WERI-Rb-1 (cell line): ENCODE measurements at places on chromosomes 4 and X.

- DNase-seq, result peak; percentile 15
Observed at GRCh38 chr4:64144994-64145393, 264.3 kb downstream of the TECRL start.

DNA sequence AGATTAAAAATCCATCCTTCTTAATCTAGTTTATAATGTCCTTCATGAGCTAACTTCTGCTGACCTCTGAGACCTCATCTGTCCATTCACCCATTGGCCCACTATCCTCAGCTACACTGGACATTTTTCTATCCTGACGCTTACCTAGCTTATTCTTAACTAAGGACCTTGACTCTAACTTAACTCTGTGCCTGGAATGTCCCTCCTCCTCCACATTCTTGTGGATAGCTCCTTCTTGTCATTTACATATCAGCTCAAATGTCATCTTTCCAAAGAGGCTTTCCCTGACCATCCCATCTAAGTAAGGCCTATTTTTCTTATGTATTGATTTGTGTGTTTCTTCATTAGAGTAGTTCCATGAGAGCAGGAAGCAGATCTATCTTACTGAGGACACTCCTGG lies 54.7 kb downstream of the ATXN3L start:
- DNase-seq, result no peak

DNA sequence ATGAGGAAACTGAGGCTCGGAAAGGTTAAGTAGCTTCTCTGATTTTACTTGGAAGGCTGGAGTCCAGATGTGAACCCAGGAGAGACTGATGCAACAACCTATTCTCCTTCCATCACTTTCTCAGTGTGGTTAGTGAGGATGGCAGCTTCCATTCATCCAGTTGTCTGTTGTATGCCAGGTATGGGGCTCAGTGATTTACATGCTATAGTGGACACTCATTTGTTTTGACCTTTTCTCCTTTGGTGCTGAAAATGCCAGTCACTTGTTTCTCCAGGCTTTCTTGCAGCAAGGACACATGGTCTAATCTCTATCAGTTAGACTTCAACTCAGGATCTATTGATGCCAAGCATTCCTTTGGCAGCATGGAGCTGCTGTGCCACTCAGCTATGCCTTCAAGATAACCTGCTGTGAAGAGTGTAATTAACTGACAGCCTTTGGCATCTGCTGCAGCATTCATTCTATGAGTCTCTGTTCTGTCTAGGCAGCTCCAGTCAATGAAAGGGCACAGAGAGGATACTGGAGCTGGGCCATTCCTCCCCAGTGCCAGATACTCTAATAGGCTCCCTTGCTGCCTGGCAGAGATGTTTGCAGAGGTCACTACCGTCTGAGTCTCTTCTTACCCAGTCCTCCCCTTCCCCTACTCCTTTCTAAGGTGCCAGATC lies 11.0 kb upstream of the CWH43 start:
- DNase-seq, result no peak

- no peak for DNase-seq
Observed at GRCh38 chr4:40992472-40993295, 221.7 kb downstream of the APBB2 start.

DNA sequence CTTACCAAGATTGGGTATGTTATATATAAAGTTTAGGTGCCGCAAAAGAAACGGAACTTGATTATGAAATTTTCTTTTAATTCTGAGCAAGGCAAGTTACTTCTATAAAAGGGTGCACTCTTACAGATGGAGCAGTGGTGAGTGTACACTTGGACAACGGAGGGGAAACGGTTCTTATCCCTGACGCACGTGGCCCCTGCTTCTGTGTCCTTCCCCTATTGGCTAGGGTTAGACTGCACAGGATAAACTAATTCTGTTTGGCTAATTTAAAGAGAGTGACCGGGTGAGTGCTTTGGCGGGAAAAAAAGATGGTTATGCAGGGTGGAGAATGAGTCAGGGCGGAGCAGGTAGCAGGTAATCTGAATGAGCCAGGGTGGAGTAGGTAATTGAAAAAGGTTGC lies 149.5 kb downstream of the GC start:
- no peak for DNase-seq

GRCh38 chr4:159446266-159446976 lies 343.5 kb downstream of the RAPGEF2 start:
- peak; percentile 66 for DNase-seq

DNA sequence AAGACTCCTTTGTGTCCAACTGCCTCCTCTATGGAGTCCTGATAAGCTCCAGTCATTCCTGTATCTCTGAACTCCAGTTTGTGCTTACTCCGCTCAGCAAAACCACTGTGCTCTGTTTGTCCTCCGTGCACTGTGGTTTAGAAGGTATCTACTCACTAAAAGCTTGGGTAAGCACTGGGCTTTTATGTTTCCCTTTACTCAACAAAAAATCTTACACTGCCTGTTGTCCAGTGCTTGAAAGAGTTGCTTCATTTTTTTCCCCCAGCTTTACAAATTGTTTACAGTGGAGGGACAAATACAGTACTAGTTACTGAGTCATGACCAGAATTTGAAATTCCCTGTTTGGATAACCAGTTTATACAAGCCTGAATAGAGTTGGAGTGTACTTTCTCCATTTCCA lies 545.3 kb upstream of the FAT1 start:
- DNase-seq, result no peak

DNA sequence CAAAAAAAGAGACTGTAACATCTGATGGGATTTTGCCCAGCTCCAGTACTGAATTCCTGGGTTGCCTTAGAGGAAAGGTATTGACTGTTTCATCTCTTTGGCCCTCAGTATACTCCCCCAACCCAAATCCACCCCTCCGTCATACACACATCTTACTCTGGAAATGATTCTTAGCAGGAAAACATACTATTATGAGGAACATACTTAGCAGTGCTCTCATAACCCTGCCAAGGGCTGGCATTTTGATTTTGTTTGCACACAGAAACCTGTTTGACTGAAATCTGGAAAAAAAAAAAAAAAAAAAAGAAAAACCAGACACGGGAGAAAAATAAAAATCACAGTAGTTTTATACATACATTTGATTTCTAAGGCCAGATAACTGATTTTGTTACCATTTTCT lies 19.4 kb upstream of the AR start:
- no peak for DNase-seq

DNA sequence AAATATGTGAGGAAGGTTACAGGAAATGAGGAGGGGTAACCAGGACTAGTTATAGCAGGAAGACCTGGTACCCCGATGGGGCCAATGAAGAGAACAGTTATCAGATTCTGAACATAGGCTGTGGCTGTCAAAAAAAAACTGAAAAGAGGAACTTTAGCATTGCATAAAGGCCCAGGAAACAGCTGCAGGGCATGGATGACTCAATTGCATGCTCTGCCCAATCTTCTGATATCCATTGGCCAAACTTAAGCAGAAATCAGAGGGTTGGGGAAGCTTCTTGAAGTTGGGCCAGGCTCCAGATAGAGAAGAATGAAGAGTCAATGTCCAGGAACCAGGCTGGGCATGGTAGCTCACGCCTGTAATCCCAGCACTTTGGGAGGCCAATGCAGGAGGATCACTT lies 1222.4 kb upstream of the PRKX start:
- no peak for DNase-seq

DNA sequence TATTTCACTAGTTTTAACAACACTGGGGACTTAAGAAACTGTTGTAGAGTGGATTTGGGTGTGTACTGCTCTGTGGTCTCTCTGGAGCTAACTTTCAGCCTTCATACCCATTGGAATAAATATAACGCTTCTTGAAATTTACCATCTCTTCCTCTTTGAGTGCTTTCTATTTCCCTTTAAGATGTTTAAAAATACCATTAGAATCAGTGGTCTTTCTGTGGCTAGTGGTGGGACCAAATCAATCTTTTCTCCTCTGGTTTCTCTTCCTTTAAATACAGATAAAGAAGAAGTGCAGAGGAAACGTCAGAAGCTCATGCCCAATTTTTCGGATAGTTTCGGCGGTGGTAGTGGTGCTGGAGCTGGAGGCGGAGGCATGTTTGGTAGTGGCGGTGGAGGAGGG lies 92.0 kb downstream of the NFKB1 start:
- DNase-seq, result no peak

- DNase-seq, result no peak
Observed at GRCh38 chr4:121792966-121793365, 8.2 kb upstream of the EXOSC9 start.

DNA sequence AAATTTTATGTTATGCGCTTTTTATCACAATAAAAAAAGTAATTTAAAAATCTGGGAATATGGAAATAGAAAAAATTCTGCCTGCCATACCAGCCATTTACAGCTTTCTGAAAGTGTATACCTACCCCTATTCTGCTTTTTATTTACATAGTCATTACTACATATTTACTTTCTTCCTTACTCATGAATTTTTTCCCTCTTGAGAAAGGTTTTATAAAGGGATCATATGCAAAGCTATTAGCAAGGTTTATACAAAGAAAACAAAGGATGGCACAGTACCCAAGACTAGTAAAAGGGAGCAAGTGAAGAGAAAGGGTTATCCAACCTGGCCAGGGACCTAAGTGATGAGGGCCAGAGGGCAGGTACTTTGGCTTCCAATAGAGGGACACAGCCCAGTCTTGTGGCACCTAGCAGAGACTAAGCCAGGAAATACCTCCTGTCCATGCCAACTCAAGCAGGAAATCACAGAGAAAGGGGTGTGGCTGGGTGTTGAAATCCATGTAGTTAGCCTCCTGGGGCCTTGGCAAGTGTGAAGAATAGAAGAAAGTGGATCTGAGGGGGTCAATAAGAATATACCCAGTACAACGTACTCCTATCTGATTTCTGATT lies 207.3 kb upstream of the VEGFC start:
- no peak for DNase-seq

DNA sequence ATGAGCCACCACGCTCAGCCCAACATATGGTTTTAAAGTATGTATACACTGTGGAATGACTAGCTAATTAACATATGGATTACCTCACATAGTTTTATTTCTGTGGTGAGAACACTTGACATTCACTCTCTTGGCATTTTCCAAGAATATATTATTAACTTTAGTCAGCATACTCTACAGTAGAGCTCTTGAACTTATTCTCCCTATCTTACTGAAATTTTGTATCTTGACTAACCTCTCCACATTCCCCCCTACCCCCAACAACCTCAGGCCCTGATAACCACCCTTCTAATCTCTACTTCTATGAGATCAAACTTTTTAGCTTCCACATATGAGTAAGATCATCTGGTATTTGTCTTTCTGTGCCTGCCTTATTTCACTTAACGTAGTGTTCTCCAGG lies 38.6 kb upstream of the AGA start:
- DNase-seq, result no peak

GRCh38 chrX:74523224-74523623 lies 91.2 kb downstream of the RLIM start:
- no peak for DNase-seq

DNA sequence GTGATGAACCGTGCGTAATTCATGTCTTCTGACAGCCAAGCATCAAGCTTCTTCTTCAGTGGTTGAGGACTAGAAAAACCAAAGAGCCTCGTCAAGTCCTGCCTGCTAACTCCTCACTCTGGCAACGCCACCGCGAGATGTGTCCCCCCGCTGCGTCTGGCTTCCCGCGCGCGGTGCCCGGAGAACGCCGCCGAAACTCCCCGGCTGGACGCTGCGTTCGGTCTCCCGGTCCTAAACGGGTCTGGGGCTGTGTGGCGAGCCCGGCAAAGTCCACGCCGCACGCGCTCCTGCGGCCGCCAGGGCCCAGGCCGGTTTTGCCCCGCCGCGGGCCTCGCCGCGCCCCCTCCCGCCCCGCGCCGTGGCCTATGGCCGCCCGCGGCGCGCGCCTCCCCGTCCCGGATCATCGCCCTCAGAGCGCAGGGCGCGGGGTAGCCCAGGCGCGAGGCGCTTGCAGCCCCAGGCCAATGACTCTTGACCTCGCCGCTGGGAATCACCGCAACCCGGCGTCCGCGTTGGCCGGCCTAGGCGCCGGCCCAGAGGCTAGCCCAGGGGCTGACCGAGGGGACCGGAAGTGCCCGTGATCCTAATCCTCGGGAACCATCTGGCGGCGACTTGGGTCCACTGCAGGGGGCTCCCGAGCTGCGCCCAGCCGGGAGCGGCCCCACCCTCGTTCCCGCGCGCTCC lies at the start of gene AADAT:
Gene AADAT, minus strand, starts transcription at position 289 of the 684 bp plus-strand sequence. Its CDS starts 266 bp downstream, at position 23.
- DNase-seq, result peak; percentile 96

DNA sequence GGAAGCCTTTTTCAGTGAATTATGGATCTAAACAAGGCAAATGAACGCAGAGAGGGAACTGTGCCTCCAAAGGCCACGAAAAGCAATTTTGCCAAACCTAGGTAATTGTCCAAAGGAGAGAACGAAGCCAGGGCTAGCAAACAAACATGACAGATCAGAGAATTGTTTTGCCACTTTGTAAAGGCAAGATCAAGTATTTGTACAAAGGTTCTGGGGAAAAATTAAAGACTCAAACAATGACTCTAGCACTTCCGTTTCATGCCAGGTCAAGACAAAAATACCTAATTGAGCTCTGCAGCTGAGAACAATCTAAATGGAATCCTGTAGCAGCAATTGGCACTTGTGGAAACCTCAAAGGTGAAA lies 8.5 kb downstream of the RBM47 start:
- DNase-seq, result no peak

DNA sequence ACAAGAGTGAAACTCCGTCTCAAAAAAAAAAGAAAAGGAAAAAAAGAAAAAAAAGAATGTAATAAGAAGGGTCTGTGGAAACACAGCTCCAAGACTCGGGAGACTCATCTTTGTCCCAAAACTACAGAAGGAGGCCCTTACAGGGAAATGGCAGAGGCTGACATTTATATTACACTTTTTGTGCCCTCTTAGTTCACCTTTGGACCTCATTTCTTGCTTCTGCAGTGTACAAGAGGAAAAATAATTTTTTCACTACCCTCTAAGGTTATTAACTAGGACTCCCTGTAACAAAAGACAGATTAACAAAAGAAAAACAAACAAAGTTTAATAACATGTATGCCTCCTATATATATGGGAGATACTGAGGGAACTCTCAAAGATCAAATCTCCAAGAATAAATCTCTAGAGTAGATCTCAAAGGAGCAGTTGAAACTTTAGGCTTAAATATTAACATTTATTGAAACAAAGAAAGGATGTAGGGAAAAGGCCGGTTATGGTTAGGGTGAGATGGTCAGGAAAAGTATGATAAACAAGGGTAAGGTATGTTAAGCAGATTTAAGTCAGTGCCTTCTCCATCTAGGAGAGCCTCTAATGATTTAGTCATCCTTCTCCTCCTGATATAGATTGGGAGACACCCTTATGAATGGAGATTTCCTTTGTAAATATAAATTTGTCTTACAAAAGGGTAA lies 121.3 kb upstream of the JADE1 start:
- no peak for DNase-seq

- DNase-seq, result no peak
Observed at GRCh38 chr4:5689065-5689464, 19.3 kb downstream of the EVC2 start.

DNA sequence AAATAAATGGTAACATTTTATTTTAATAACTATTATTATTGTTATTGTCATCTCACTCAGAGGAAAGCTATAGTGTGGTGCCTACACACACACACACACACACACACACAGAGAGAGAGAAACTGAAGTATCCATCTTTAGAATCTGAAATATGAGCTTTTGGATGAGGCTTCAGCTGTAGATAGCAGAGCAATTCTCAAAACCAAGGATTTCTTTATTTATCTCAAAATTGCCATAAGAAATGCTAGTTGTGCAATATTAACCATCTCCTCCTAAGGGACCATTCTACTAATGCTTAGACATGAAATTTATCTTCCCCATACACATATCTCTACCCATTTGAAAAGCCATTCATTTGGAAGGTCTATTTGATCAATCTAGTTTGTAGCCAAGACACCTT lies 50.1 kb upstream of the SGMS2 start:
- no peak for DNase-seq
